ENCODE measurements at places on chromosomes 3 and 15.

GRCh38 chr3:72601060-72601459 lies 247.2 kb downstream of the SHQ1 start:
- no peak for DNase-seq

GRCh38 chr3:23270423-23270822 lies 67.3 kb downstream of the UBE2E2 start:
- no peak for DNase-seq

GRCh38 chr3:136075218-136075808 lies 109.8 kb downstream of the PPP2R3A start:
- DNase-seq = peak; percentile 76

DNA sequence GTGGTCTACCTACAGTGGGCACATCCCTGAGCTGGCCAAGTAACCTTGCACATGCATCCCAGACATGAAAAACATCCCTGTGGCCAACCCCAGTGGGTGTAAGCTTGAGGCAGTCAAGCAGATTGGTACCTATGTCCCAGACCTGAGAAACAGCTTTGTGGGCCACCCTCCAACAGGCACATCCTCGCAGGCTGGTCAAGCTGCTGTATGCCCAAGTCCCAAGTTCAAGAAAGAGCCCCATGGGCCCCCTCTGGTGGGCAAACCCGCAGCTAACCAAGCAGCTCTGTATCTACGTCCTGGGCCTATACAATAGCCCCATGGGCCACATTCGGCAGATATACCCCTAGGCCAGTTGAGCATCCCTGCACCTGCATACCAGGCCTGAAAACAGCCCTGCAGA lies 186.3 kb upstream of the GPR149 start:
- DNase-seq = no peak
